ENCODE measurements at places on chromosomes 6 and 20.

DNA sequence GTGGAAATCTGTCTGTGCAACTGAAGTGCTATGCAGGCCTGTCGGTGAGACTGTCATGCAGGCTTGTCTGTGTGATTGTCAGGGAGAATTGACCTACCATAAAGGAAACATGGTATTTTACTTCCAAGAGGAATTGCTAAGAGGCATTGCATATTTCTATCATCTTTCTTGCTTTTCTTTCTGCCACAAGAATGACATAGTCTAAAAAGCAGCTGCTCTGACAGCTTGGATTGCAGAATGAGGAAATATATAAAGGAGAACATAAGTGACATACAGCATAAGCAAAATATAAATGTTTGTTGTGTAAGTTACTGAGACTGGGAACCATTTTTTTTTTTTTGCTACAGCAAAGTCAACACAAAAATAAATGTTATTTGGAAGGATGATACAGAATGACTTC lies 105.1 kb downstream of the MANEA start:
- no peak for DNase-seq

- DNase-seq: no peak
Observed at GRCh38 chr6:9978480-9978879, 436.4 kb downstream of the TFAP2A start.

GRCh38 chr6:84770521-84770920 lies 6.1 kb upstream of the TBX18 start:
- DNase-seq: no peak

DNA sequence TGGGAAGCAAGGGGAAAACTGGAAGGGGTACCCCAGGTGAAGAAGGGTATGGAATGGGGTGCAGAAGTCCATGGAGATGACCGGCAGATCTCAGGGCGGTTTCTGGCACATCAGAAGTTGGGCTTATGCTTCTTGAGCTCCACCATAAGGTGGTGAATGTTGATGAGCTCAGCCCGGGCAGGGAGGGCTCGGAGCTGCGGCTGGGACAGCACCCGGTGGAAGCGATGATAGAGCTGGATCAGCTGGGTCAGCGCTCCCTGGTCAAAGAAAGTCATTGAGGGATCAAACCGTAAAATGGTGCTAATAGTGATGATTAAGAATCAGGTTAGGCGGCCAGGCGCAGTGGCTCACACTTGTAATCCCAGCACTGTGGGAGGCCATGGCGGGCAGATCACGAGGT lies 20.9 kb downstream of the VPS52 start:
- no peak for DNase-seq

- DNase-seq: no peak
Observed at GRCh38 chr20:672963-673602, 2.5 kb downstream of the SCRT2 start.

DNA sequence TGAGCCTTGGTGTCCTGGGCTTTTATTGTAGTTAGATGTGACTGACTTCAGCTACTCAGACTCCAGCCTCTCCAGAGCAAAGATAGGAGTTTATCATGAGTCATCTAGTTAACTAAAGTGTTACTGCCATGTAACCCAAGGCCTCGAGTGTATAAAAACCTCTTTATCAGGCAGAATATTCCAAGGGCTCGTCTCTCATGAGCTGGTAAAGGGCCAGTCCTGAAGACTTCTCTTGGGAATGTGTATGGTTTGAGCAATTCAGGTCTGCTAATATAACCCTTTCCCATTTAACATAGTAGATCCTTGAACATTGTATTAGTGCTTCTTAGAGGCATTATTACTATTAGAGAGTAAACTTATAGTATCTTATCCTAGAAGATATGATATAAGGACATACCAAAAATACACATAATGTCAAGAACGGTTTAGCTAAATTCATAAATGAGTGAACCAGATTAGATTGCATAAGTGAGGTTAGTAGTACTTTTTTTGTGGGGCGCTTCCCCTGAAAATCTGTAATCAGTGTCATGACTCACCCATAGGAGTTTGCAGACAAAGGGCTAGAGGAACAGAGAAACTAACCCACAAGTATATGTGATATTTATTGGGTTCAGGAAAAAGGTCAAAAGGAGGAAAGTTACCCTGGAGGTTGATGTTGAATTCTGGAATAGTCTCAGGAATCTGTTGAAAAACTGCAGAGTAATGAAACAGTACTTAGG lies 16.0 kb downstream of the DSE start:
- DNase-seq: no peak

- no peak for DNase-seq
Observed at GRCh38 chr6:73491377-73491776, 29.5 kb downstream of the EEF1A1 start.

GRCh38 chr20:57638173-57638894 lies 18.1 kb upstream of the ZBP1 start:
- no peak for DNase-seq

GRCh38 chr6:52595000-52595795 lies 18.3 kb upstream of the TRAM2 start:
- DNase-seq: no peak

DNA sequence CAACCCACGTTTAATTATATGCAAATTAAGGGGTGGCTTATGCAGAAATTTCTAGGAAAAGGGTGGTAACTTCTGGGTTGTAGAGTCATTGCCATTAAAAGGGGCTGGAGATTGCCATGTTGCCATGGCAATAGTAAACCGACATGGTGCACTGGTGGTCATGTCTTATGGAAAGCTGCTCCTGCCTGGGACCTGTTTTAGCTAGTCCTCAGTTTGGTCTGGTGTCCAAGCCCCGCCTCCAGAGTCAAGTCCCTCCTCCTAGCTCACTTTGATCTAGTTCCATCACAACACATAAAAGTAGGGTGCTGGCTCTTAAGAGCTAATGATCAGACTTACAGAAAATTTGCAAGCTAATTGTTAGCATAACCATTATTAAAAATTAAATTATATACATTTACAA lies 5.3 kb downstream of the SLC22A2 start:
- no peak for DNase-seq

DNA sequence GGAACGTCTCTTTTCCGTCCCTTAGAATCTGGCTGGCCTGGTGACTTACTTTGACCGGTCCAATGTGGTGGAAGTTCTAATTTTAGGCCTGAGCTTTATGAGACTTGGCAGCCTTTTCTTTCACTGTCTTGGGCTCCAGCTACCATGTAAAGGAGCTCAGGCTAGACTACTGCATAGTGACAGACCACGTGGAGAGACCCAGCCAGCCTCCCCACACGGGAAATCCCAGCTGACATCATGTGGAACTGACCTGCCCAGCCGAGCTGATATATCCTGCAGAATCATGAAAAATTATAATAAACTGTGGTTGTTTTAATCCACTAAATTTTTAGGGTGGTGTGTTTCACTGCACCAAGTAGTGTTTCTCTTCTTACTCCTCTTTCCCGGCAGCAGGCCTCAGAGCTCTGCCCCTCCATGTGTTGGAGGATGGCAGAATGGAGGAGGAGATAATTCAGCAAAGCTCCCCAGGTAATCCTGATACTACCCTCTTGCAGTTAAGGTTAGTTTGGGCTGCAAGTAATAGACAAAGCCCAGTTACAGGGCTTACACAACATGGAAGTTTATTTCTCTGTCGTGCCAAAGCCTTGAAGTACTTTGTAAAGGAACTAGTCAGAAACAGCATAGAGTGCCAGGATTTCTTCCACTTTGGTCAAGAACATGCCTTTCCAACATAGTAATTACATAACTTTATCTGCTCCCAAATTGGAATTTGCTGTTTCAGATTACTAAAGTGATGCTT lies 87.5 kb downstream of the SH3BGRL2 start:
- DNase-seq: no peak

GRCh38 chr6:20279608-20280287 lies 67.5 kb upstream of the MBOAT1 start:
- DNase-seq: no peak

DNA sequence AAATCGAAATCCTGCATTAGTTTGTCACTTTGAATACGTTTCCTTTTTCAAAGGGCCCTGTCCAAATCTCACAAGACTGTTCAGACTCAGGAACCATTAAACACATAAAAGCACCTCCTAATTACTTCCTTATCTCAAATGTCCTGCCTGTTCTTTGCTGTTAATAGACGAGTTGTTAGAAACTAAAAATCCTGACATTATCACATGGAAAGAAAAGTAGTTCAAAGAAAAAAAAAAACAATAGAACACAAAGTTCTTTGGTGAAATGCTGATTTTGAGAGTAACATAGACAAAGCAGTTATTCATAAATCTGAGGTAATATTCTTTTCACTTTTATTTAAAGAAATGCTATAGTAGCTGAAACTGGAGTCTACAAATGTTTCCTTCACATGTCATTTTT lies 12.1 kb upstream of the TAB2 start:
- no peak for DNase-seq

GRCh38 chr20:13325033-13325432 lies 104.0 kb downstream of the ISM1 start:
- no peak for DNase-seq

DNA sequence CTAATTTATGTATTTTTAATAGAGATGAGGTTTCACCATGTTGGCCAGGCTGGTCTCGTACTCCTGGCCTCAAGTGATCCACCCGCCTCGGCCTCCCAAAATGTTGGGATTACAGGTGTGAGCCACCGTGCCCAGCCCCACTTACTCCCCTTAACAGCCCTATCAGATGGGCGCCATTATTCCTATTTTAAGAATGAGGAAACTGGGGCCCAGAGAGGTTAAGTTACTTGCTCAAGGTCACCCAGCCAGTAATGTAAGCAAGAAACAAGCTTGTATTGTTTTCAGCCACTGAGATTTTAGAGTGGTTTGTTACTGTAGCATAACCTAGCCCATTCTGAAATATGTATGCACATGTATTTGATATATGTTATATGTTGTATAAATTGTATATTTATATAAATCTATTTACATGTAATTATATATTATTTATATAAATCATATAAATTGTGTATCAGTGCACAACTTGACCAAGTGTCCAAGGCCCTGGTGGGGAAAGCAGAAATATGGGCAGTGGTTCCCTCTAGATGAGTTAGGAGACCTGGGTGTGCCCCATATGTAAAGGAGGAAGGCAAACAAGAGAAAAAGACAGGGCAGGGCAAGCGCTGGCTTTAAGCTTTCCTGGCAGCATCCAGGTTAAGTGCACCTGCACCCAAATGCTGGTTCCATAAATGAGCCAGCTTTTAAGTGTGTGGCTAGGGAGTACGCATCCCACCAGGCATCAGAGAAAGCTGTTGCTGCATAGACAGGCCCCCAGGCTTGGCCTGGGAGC lies 1.2 kb upstream of the GUCA1A start:
- no peak for DNase-seq

GRCh38 chr6:80437221-80437620 lies 330.8 kb downstream of the BCKDHB start:
- DNase-seq: no peak

DNA sequence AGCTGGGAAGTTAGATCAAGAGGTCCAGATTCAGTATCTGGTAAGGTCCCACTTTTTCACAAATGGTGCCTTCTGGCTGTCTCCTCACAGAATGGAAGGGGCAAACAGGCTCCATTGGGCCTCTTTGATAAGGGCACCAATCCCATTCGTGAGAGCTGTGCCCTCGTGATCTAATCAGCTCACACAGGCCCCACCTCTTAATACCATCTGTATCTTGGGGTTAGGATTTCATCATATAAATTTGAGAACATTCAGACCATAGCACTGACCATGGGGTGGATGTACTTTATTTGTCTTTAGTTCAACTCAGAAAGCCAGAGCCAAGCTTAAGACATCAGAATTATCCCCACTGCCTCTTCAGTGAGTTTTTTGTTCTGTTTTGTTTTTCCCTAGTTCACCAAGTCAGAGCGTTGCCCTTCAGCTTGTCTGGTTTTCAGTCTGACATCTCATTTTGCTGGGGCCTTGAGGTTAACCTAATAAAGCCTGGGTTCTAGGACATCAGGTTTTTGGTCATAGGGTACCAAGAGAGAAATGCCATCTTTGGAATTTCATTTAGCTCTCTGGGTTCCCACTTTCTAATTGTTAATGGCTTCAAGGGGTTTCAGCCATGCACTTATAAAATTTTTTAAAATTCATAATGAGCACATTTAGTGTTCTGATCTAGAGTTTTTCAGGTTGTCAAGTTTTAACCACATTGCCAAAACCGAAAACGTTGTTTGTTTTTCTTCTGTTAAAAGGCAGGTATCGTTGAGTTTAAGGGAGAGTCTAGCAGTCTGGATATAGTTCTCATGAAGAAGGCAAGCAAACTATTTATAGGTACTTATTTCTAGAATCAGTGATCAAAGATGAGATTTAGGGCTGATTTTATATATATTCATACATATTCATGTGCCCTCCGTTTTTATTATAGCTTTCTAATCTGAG lies 19.0 kb downstream of the SENP6 start:
- DNase-seq: no peak

GRCh38 chr20:8454137-8454712 lies 322.2 kb downstream of the PLCB1 start:
- peak; percentile 57 for DNase-seq

DNA sequence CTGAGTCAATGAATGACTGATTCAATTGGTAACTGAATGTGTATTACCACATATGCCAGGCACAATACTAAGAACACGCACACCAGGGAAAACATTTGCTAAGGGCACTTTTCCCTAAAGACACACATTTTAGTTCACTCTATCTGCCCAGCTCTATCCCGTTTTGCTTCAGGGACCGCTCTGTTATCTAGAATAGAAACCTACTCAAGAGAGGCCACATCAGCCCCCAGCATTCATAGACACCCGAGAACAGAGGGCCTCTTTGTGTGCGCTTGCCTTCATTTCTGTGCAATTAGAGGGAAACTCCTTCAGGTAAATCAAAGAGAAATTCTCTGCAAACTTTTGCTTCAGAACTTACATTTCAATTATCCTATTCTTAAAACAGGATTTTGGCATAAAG lies 50.3 kb downstream of the DZANK1 start:
- no peak for DNase-seq

DNA sequence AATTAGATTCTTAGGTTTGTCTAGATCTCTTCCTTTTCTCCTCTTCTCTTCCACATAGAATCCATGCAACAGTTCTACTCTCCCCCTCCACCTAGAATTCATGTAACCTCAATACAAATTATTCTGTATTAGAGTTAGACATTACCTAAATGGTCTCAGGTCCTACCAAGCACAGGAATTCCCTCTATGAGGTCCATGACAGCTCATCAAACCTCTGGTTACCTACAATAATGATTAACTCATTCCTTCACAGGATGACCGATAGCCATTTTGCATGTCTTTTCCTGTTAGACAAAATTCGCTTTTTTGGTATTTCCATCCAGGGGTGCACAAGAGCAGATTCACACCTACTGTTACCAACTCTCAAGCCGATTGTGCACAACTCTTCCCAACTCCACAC lies 27.4 kb upstream of the BMP2 start:
- no peak for DNase-seq

GRCh38 chr6:118317581-118318563 lies 230.2 kb upstream of the PLN start:
- DNase-seq: no peak

GRCh38 chr6:133724726-133725125 lies 164.2 kb upstream of the TCF21 start:
- no peak for DNase-seq

DNA sequence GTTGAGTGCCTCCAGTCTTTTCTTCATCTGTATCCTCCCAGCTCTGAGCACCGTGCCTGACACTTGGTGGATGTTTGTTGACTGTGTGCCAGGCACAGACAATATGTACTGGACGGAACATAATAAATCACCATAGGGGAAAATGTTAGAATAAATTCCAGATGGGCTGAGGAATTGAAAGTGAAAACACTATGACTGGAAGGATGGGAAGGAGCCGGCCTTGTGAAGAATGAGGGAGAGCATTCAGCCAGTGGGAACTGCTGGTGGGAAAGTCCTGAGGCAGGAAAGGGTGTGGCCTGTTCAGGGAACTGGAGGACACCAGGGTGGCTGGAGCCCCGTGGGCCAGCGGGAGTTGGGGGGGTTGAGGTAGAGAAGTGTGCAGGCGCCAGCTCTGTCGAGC lies 75.4 kb downstream of the MTHFD1L start:
- DNase-seq: no peak
